ENCODE measurements at places on chromosomes 12 and 14. TPM values are rescaled to one million over a fixed set of nuclear protein-coding genes. Genes with fewer than 3 reads are reported as not detected.

Gene APOLD1
- 43.7 TPM for total RNA-seq

Gene SYT1
- 8.9 TPM for total RNA-seq

Gene ADGRD1
- total RNA-seq, result 28.2 TPM

Gene FAM181A
- total RNA-seq, result not detected

Gene CRACR2A
- 3.3 TPM for total RNA-seq

Gene PMEL
- not detected for total RNA-seq

Gene TBX5
- 21.7 TPM for total RNA-seq

Gene KLHDC1
- 8.3 TPM for total RNA-seq

Gene CEP128
- total RNA-seq, result 3.5 TPM

Gene KRT85
- not detected for total RNA-seq

- DNase-seq, result no peak
Measured at GRCh38 chr12:117580015-117580717, 218.7 kb upstream of the NOS1 start.

- DNase-seq, result no peak
Measured at GRCh38 chr12:76967181-76967885, 88.5 kb upstream of the CSRP2 start.

DNA sequence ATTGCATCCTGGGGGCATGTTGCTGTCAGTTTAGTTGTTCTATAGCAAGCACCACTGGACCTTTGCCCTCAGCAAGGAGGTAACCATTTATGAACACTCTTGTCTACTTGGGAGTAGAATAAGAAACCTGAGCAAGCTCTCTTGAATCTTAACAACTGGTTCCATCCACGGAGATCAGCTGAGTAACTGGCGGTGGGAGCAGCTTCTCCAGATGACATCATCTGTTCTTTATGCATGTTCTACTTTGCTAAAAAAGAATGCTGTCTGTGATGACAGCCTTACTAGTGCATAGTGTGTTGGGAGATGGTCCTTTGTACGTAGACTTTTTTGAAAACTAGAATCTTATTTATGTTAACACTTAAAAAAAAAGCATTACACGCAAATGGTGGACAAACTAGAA is 17.7 kb downstream of the SLC4A8 start:
- DNase-seq, result no peak

DNA sequence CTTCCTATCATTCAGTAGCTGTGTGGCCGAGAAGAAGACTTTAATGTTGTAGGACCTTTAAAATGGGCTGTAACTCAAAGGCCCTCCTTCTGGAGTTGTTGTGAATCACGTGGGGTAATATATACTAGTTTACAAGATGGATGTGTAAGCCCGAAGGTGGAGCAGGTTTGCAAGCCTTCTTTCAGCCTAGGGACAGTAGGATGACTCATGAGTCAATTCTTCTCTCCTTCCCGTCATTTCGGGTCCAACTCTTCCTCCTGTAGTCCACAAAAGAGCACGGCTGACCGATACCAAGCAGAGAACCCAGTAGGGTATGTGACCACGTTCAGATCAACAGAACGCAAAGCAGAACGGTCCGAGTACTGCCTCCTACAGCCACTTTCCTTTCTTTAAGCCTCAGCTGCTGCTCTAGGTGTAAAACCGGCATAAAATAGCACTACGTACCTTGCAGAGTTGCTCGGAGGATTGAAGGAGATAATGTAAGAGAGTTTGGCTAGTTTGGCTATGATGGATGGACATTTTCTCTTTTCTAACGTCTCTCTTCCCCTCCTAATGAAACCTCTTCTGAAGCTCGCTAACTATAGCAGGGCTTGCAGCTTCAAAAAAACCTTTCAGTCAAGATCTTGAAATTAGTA is 1.3 kb upstream of the RASSF3 start:
- DNase-seq, result no peak

DNA sequence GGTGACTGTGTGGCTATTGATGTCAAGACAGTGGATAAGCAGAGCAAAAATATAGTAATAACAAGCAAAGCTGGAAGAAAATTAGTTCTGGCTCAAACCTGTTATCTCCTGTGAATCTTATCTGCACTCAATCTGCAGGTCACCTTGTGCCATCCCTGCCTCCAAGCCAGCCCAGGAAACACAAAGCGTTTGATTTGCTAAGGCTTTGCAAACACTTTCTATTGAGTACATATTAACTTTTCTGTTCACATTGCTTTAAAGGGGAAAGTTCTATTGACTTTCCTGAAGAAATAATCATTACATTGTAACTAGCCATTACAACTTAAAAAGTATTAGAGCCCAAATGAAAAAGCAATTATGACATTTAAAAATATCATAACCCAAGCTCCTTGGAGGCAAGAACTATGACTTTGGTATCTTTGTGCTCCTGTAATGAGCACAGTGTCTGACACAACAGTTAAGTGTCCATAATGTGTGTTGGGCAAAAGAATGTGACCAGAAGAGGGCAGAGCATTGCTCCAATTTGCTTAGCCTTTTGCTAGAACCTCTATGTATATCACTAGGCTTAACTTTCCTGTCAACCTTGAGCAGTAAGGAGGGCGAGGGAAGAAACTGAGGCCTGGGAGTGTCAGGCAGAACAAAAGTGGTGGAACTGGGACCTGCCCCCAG is 24.7 kb downstream of the SERPINA3 start:
- DNase-seq, result no peak

- no peak for DNase-seq
Measured at GRCh38 chr14:52021957-52022600, 32.7 kb downstream of the RTRAF start.

GRCh38 chr12:59833408-59833807 is 237.6 kb downstream of the SLC16A7 start:
- DNase-seq, result no peak

- DNase-seq, result no peak
Measured at GRCh38 chr12:94240171-94240570, 91.8 kb downstream of the PLXNC1 start.

DNA sequence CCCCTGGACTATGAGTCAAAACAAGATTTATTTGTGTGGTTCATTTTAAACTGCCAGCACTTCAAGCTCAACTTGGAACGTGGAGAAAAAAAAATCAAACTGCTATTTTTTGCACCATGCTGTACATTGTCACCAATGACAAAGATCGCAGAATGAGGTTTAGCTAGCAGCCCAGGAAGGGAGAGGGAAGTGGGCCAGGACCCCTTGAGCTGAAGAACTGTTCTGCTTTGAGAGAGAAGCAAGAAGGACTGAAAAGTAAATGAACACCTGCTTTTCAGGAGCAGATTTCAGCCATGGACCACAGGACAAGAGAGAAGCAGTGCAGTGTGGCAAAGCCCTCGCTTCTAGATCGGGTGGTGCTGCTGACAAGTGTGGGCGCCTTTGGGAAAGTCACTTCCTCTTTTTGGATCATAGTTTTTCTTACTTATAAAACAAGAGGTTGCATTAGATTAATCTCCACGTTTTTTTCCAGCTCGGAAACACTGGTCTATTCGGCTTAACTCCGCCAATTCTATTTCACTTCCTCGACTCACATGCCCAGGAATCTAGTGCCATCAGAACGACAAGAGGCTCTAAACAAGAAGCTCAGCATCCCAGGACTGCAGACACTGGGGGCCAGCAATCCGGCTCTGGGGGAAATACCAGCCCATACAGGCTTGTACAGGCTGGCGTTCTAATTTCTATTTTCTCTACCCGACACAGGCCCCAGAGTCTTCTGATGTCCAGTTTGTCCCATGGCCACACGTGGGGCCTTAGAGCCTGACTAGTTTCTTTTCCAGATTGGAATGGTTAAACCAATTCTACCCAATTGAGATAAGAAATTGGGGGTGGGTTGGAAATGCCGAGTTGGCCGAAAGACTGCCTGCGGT is 129.9 kb downstream of the CRACR2A start:
- DNase-seq, result no peak

GRCh38 chr14:62071039-62071438 is 308.8 kb downstream of the SNAPC1 start:
- no peak for DNase-seq

- DNase-seq, result no peak
Measured at GRCh38 chr12:89706551-89706950, 2.1 kb downstream of the ATP2B1 start.

- DNase-seq, result no peak
Measured at GRCh38 chr14:95044463-95045105, 112.7 kb downstream of the DICER1 start.

DNA sequence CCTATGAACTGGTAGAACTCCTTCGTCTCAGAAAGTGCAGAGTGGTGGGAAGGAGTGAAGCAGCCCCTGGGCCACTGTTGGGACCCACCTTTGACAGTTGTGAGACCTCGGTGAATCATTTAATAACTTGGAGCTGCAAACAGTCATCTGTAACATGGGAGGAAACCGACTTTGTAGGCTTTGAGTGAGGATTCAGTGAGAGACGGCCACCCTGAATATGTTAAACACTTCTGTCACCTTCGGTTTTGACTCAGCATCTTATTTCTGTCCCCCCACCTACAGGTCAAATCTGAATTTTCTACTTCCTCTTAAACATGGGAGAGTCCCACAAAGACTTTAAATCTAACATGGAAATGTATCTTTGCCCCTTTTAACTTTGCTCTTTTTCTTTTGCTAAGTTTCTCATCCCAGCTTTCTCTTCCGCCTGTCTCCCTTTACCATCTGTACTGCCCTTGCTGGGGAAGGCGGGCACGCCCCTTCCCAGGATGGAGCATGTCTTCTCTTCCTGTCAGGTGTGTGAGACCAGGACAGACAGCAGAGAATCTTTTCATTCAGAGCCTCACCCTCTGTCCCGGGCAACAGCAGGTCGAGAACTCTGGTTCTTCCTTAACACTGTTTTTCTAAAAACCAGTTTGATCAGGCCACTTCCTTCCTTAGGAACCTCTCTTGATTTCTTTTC is 37.1 kb downstream of the ZC3H14 start:
- DNase-seq, result no peak

DNA sequence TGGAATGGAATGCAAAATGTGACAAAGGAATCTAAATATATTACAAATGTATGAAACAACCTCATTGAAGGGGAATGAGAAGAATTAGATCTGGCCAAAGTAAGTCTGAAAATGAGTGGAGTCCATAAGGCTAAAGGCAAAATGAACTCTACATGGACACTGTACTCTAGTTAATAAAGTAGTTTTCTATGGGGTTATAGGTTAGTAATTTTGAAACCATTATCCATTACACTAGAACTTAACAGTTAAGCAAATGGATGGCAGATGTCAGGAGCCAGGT is 222.1 kb downstream of the NUAK1 start:
- DNase-seq, result no peak

DNA sequence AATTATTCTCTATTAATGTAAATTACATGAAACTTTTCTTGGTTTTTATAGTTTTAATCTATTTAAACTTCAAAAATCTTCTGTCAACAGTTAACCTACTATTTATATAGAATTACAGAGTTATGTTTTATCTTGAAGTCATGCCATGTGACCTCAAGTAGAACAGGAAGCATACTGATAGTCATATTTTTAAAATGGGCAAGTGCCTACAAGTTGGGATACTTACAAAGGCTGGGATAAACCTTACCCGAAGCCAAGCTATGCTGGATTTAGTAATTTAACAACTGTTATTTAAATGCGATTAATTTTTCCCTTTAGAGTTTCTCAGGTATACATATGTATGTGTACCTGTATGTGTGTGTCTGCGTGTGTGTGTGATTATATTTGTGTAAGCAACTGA is 266.9 kb downstream of the RASSF9 start:
- DNase-seq, result no peak

Measured in esophagus muscularis mucosa (tissue), 4 donors.